Karpas-422 (cell line): ENCODE measurements at places on chromosomes 2 and 18.

GRCh38 chr2:75065402-75066008 lies 107.1 kb downstream of the POLE4 start:
- no peaks in the 10 kb centered on the region for H3K4me1 ChIP-seq
- H3K27me3 ChIP-seq = no peaks in the 10 kb centered on the region
- H3K27ac ChIP-seq = no peak overlapping the region
- H3K4me3 ChIP-seq = no peak overlapping the region
- no peak for DNase-seq
- no peaks in the 10 kb centered on the region for H3K36me3 ChIP-seq

DNA sequence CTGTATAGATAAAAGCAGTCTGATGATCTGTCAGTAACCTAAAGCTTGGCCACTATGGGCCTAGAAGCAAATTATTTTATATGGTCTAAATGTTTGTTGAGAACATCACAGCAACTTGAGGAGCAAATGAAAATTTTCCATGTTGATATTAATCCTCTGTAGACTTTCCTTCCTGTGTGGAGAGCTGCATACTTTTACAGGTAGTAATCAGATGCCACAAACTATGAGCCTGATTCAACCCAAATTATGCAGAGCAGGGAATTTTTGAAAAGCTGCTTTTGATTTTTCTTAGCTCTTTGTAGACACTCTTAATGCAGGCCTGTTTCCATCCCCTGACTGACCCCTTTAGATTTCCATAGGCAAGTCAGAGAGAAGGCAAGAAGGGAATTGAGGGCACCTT lies 17.3 kb downstream of the PAX3 start:
- no peaks in the 10 kb centered on the region for H3K4me1 ChIP-seq
- no peak overlapping the region for H3K4me3 ChIP-seq
- H3K36me3 ChIP-seq = no peaks in the 10 kb centered on the region
- H3K27me3 ChIP-seq = no peaks in the 10 kb centered on the region

GRCh38 chr2:138877421-138877820 lies 97.2 kb upstream of the NXPH2 start:
- no peaks in the 10 kb centered on the region for H3K4me1 ChIP-seq
- no peak overlapping the region for H3K27ac ChIP-seq
- no peaks in the 10 kb centered on the region for H3K36me3 ChIP-seq
- H3K4me3 ChIP-seq = no peak overlapping the region
- no peaks in the 10 kb centered on the region for H3K27me3 ChIP-seq
- no peak for DNase-seq

GRCh38 chr18:69839497-69839896 lies 108.2 kb downstream of the CD226 start:
- H3K4me1 ChIP-seq = peaks cover 19% of the 10 kb centered on the region
- H3K27me3 ChIP-seq = no peaks in the 10 kb centered on the region
- no peak overlapping the region for H3K27ac ChIP-seq
- no peaks in the 10 kb centered on the region for H3K36me3 ChIP-seq
- DNase-seq = no peak
- H3K4me3 ChIP-seq = no peak overlapping the region

DNA sequence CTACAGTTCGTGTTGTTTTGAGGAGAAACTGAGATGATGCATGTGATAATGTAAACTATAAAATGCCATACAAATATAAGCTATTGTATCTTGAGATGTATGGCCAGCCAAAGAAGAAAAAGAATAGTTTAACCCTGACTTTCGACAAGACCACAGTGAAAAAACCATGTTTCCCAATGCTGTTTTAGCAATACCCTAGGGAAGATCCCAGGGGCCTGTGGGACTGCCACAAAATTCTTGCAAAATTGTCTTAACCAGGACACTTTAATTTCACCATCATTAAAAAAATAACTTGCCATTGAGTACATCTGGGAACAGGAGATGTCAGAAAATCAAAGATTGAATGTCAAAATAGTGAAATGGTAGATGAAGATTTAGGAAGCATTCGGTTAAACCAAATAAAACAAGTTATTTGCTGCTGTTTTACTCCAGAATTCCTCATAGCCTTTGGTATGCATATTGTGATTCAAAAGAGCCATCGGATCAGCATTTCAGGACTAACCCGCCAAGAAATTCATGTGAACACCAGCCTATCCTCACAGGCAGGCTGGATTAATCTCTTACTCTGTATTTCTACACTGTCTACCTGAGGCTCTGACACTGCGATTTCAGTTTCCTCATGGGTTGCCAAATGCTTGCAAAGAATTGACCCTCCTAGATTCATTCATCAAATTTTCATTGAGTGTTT lies 49.0 kb upstream of the SP3 start:
- no peak for DNase-seq
- no peak overlapping the region for H3K27ac ChIP-seq
- H3K27me3 ChIP-seq = no peaks in the 10 kb centered on the region
- H3K4me3 ChIP-seq = no peak overlapping the region
- H3K36me3 ChIP-seq = no peaks in the 10 kb centered on the region

DNA sequence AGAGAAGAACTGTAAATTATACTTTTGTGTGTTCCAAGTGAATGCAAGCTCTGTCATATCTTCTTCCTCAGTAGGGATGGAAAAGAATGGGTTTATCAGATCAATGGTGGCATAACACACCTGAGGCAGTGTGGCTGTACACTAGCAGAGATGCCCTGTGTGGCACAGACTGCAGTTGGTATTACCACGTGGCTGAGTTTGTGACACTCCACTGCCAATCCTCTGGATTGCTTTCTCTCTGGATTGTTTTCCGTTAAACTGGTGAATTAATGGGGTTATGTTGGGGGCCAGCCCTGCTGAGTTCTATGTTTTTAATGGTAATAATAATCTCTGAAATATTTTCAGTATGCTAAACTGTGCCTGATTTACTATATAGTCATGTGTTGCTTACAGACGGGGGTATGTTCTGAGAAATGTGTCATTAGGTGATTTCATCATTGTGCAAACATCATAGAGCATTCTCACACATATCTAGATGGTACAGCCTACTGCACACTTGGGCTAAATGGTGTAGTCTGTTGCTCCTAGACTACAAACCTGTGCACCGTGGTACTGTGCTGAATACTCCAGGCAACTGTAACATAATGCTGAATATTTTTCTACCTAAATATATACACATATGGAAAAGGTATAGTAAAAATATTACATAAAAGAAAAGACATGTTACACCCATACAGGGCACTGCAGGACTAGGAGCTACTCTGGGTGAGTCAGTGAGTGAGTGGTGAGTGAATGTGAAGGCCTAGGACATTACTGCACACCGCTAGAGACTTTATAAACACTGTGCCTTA lies 84.7 kb upstream of the ST6GAL2 start:
- no peaks in the 10 kb centered on the region for H3K36me3 ChIP-seq
- no peaks in the 10 kb centered on the region for H3K27me3 ChIP-seq
- no peak overlapping the region for H3K27ac ChIP-seq
- no peaks in the 10 kb centered on the region for H3K4me1 ChIP-seq
- no peak for DNase-seq

DNA sequence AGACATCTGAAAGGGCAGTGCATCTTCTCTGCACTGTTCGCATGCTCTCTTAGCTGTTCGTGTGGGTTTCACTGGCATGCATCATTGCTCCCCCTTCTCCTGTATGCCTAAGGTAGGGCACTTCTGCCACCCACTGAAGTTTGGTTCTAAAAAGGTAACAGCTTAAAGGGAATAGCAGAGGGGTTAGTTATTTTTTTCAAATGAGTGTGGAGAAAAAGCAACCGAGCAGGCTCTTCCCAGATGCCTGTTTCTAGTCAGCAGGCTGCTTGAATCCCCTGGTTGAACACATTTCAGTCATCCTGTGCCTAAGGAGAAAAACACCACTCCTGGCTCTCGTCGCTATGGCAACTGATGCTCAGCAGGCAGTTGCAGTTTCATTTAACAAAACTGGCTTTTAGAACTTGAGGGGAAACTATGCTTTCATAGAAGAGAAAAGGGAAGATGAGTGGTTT lies 69.8 kb upstream of the GALNT3 start:
- no peak overlapping the region for H3K27ac ChIP-seq
- no peak overlapping the region for H3K4me3 ChIP-seq
- no peaks in the 10 kb centered on the region for H3K4me1 ChIP-seq
- no peaks in the 10 kb centered on the region for H3K27me3 ChIP-seq
- peak; percentile 32 for DNase-seq
- no peaks in the 10 kb centered on the region for H3K36me3 ChIP-seq

DNA sequence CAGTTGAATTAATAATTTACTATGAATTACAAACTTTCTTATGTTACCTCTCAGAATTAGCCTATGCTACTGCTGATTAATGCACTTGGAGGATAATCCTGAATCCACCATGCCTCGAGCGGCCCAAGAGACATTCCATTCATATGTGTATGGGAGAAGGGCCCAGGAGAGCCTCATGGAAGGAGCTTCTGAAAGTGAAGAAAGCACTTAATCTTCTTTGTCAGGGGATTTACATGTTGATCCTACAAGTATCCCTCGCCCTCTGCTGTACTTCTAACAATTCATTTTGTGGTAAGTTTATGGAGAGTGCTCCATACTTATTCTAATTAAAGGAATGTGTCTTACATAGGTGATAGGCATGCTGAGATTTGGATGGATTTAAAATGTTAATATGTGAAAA lies 1189.1 kb upstream of the NXPH2 start:
- no peak for DNase-seq
- H3K27me3 ChIP-seq = no peaks in the 10 kb centered on the region
- no peak overlapping the region for H3K4me3 ChIP-seq
- no peaks in the 10 kb centered on the region for H3K4me1 ChIP-seq
- H3K36me3 ChIP-seq = no peaks in the 10 kb centered on the region
- no peak overlapping the region for H3K27ac ChIP-seq

DNA sequence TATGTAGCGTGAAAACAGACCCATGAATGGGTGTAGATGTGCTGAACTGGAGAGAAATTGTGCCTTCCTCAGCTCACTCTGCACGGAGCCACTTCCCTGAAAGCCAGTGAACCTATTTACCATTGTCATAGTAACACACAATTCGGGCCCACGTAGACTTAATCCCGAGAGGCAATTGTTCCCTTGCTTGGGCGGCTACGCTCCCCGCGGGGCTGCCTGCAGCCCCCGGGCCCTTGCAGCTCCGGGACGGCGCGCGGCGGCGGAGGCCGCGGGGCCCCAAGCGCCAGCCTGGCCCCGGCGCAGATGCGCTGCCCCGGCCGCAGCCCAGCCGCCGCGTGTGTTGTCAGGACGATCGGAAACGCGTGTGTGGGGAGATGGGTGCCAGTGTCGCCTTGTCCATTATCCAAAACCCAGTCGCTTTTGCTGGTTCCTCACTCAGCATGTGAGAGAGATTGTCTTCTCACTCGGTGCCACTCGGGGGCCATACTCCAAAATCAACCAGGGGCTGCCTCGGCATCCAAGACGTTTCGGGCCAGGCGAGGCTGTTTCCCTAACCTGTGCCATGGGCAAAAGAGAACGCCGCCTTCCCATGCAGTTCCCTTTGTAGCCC lies 17.9 kb upstream of the LRRTM1 start:
- H3K27me3 ChIP-seq = 0 out of 2 replicates have a peak, but pooled peaks cover 2% of the 10 kb centered on the region
- DNase-seq = no peak
- H3K4me1 ChIP-seq = 0 out of 2 replicates have a peak, but pooled peaks cover 3% of the 10 kb centered on the region

DNA sequence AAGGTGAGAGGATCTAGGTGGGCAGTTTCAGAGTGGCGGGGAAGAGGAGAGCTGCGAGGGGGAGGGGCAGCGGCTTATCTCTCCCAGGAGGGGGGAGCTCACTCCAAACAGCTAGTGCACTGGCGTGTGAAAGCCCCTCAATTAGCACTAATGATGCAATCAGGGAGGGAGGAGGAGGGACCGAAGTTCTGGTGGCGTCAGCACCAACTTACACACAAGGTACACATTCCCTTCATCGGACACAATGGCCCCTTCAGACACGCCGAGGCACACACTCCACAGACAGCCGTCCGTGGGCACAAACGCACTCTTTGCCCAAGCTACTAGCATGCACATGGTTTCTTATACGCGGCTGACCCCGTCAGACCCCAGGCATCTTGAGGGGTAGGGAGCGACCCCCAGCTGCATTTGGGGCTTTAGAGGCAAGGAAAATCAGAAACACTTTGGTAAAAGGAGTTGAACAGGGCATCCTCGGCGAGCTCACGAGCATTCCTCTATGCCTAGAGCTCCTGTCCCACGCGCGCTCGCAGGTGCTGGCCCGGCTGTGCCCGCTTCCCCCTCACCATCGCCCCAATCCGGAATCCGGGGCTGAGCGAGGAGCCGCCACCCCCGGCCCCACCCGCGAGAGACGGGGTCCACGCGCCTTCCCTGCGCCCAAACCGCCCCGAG lies 868 bp upstream of the PKDCC start:
- H3K4me3 ChIP-seq = no peak overlapping the region
- no peaks in the 10 kb centered on the region for H3K36me3 ChIP-seq
- H3K27ac ChIP-seq = no peak overlapping the region

DNA sequence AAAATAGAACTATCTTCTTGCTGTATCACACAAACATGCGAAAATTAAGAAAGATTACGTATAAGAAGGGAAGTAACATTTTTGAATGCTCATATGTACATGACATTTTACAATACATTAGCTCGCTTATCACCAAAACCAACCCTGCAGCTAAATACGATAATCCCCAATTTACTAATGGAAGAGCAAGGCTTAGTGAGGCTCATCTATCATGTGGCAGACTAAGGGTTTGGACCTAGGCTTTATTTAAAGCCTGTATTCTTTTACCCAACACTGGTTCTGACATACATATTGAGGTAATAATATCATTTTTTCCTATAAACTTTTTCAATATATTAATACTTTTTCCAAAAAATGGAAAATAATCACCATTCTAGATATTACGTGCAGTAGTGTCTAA lies 116.8 kb upstream of the TTC39C start:
- no peak for DNase-seq
- no peaks in the 10 kb centered on the region for H3K27me3 ChIP-seq
- no peaks in the 10 kb centered on the region for H3K36me3 ChIP-seq
- no peak overlapping the region for H3K4me3 ChIP-seq
- no peak overlapping the region for H3K27ac ChIP-seq

GRCh38 chr2:14902953-14903352 lies 270.4 kb downstream of the LRATD1 start:
- H3K27me3 ChIP-seq = no peaks in the 10 kb centered on the region
- H3K36me3 ChIP-seq = no peaks in the 10 kb centered on the region
- no peaks in the 10 kb centered on the region for H3K4me1 ChIP-seq
- no peak for DNase-seq

DNA sequence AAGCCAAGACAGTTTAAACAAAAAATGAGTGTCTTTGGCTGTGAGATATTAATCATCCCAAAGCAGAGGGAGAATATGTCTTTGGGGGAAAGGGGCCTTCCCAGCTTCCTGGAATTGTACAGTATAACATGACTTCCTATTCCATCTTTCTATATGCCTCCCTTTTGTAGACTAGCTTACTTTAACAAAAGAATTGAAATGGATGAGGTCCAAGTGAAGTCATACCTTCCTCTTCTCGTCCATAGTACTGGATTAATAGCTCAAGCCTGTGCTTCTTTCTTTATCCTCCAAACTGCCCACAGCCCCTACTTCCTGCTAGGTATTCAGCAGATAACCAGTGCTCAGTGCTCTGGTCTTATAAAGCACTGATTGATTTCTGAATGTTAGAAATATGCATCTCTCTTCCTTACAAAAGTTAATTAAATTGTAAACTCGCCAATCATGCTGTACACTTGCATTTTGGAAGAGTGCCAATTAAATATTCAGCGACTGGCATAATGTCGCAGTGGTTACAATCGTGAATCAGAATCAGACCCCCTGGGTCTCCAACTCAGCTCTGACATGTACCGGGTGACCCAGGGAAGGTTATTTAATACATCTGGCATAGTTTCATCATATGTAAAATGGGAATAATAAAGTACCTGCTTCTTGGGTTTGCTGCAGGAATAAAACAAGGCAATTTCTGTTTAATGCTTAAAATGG lies 325.1 kb downstream of the RND3 start:
- no peaks in the 10 kb centered on the region for H3K4me1 ChIP-seq
- no peak overlapping the region for H3K4me3 ChIP-seq
- H3K27ac ChIP-seq = no peak overlapping the region

GRCh38 chr2:242085941-242086621 lies 216.6 kb downstream of the RTP5 start:
- no peaks in the 10 kb centered on the region for H3K27me3 ChIP-seq
- no peak overlapping the region for H3K27ac ChIP-seq
- peak overlapping the region; percentile 55; the same call in 1 of the 2 replicates for H3K4me3 ChIP-seq
- peaks cover 37% of the 10 kb centered on the region for H3K4me1 ChIP-seq
